ENCODE measurements at places on chromosomes 4 and X. TPM values are rescaled to one million over a fixed set of nuclear protein-coding genes. Genes with fewer than 3 reads are reported as not detected.

Gene NRK
- not detected for total RNA-seq

DNA sequence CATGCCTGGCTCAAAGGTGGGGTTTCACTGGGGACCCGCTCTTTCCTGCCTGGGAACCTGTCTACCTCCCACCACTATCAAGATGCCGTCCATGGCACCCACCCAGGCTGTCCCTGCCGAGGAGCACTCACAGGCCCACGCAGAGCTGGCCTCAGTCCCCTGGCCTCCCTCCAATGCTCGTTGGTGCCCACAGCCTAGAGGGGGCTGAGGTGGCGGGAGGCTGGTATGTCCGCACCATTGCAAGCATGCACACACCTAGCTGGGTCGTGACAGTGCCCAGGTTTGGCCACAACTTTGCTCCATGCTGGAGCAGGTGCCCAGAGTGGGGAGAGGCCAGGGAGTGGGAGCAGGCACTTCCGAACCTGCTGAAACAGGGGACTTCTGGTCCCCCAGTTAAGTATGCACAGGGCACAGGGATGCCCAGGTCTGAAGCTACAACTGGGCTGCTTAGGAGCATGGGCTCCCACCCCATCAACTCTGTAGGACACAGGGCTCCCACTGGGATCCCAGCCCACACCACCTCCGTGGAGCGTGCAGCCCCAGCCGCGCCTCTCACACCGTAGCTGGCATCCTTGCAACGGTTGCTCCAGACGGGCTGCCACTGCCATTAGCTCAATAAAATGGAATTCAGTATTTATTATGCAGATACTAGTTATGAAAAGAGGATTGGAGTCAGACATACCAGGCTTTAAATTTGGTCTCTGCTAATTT lies 1376.1 kb upstream of the TENM3 start:
- H3K27ac ChIP-seq = no peak overlapping the region
- no peak for DNase-seq
- H3K36me3 ChIP-seq = no peaks in the 10 kb centered on the region

Gene KLHL15
- 33.7 TPM for total RNA-seq

Gene CCDC149
- total RNA-seq = 0.25 TPM

DNA sequence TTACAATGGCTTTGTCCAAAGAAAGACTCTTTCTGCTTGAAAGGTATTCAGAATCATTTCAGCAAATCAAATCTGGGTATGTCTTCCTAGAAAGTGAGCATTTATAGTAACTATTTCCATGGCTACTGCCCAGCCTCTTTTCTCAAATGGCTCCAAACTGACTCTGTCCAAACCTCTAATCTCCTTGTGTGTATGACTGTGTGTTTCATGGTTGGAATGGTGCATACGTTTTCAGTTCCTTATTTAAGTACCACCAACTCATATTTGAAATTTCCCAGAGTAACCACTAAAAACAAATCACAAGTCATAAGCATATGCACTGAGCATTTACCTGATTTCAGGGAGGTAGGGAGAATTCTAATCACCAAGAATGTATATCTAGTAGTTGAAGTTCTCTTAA lies 106.0 kb downstream of the TMEM144 start:
- H3K4me3 ChIP-seq = no peak overlapping the region
- H3K4me1 ChIP-seq = no peaks in the 10 kb centered on the region
- H3K27me3 ChIP-seq = no peaks in the 10 kb centered on the region
- no peaks in the 10 kb centered on the region for H3K36me3 ChIP-seq

Gene PPBP
- 0.52 TPM for total RNA-seq

- no peaks in the 10 kb centered on the region for H3K36me3 ChIP-seq
- no peak overlapping the region for H3K4me3 ChIP-seq
- no peak overlapping the region for H3K27ac ChIP-seq
- H3K4me1 ChIP-seq = no peaks in the 10 kb centered on the region
- no peaks in the 10 kb centered on the region for H3K27me3 ChIP-seq
These were observed 27.4 kb upstream of the CCSER1 start for GRCh38 chr4:90099812-90100211.

GRCh38 chr4:139015948-139016471 lies 429 bp downstream of the NOCT start:
- DNase-seq = peak; percentile 23
- peaks cover 20% of the 10 kb centered on the region for H3K4me1 ChIP-seq
- no peaks in the 10 kb centered on the region for H3K27me3 ChIP-seq
- peak overlapping the region; percentile 50 for H3K27ac ChIP-seq

DNA sequence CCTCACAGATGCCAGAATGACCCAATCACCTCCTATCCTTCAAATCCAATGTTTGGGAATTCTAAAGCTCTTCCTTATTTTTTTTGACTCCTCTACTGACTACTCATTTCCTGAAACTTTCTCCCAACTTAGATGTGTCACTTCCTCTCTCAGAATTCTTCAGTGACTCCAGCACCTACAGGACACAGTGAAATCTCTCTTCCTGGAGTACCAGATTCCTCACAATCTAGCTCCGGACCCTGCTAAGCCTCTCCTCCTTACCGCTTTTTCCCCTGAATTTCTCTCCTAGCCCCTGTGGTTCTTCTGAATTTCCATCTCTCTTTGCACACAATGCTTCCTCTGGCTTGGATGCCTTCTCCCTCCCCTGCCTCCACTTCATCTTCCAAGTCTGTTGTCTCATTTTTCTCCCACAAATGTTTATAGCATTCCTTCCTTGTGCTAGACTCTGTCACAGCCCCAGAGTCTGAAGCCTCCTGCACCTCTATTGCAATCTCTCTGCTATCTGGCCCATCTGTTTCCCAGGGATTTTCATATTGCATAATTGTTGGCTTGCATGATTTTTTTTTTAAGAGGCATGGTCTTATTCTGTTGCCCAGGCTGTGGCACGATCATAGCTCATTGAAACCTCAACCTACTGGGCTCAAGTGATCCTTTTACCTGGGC lies 80.1 kb downstream of the ANAPC4 start:
- H3K27me3 ChIP-seq = no peaks in the 10 kb centered on the region
- no peak for DNase-seq
- no peak overlapping the region for H3K4me3 ChIP-seq
- no peaks in the 10 kb centered on the region for H3K36me3 ChIP-seq
- H3K27ac ChIP-seq = no peak overlapping the region

Gene TDO2
- total RNA-seq = not detected

GRCh38 chr4:139099366-139099982 lies 77.5 kb downstream of the ELF2 start:
- H3K27ac ChIP-seq = no peak overlapping the region
- no peaks in the 10 kb centered on the region for H3K4me1 ChIP-seq
- H3K4me3 ChIP-seq = no peak overlapping the region
- no peaks in the 10 kb centered on the region for H3K27me3 ChIP-seq
- H3K36me3 ChIP-seq = no peaks in the 10 kb centered on the region

DNA sequence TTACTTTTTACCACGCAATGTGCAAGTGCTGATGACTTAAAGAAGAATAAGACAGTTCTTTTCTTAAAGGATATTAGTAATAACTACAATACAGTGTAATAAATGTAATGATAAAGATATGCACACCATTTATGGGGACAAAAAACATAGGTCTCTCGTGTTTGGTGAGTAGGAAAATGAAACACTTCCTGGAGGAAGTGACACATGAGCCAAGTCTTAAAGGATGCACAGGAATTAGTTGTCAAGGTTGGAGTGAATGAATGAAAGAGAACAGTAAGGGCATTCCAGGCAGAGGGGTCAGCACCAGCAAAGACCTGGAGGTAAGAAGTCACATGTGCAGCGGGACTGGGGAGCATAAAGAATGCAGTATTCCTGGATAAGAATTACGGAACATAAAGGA lies 112.7 kb downstream of the SH3RF1 start:
- no peaks in the 10 kb centered on the region for H3K36me3 ChIP-seq
- no peak for DNase-seq
- no peak overlapping the region for H3K27ac ChIP-seq
- H3K4me1 ChIP-seq = no peaks in the 10 kb centered on the region
- H3K4me3 ChIP-seq = no peak overlapping the region

Gene LIMCH1
- not detected for total RNA-seq

DNA sequence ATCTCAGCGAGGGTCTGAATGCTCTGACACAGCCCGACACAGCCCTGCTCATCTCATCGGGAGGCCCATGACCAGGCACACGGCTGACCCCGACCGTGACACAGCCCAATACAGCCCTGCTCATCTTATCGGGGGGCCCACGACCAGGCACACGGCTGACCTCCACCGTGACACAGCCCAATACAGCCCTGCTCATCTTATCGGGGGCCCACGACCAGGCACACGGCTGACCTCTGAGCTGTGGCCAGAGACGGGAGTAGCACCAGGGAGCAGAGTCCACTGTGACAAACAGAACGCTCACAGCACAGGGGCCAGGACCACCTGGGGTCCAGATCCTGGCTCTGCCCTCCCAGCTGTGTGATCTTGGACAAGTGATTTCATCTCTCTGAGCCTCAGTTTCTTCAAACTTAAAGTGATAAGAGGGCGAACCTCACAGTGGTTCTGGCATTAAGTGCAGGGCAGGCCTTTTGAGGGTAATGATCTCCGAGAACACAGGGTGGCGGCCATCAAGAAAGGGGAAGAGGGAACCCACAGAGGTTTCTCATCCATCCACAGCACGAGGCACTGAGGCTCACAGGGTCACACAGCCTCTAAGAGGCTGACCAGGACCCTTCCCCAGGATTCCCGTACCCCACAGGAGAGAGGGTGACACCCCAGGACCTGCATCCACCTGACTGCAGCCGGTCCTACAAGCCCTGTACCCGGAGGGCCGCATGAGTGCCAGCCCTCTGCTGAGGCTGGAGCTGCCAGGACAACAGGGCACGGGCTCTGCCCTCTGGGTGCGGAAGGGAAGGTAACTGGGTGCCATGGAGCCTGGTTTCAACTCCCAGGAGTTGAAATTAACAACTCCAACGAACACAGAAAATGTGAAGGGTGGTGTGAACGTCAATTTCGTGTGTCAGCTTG lies 60.1 kb downstream of the WFS1 start:
- peaks cover 4% of the 10 kb centered on the region for H3K27me3 ChIP-seq
- no peak for DNase-seq
- H3K4me3 ChIP-seq = no peak overlapping the region
- H3K4me1 ChIP-seq = peaks cover 9% of the 10 kb centered on the region

GRCh38 chr4:86816501-86817273 lies 32.5 kb downstream of the SLC10A6 start:
- no peak overlapping the region for H3K27ac ChIP-seq
- H3K4me1 ChIP-seq = no peaks in the 10 kb centered on the region
- H3K36me3 ChIP-seq = no peaks in the 10 kb centered on the region
- no peak for DNase-seq
- H3K4me3 ChIP-seq = no peak overlapping the region

- H3K4me1 ChIP-seq = peaks cover 6% of the 10 kb centered on the region
- no peak overlapping the region for H3K4me3 ChIP-seq
- no peak for DNase-seq
- H3K36me3 ChIP-seq = no peaks in the 10 kb centered on the region
These were observed 6.6 kb downstream of the GUCY2F start for GRCh38 chrX:109475174-109475891.

GRCh38 chr4:52987392-52988056 lies 125.4 kb downstream of the RASL11B start:
- H3K4me1 ChIP-seq = no peaks in the 10 kb centered on the region
- DNase-seq = no peak
- H3K36me3 ChIP-seq = no peaks in the 10 kb centered on the region
- H3K27me3 ChIP-seq = no peaks in the 10 kb centered on the region
- H3K27ac ChIP-seq = no peak overlapping the region
- H3K4me3 ChIP-seq = no peak overlapping the region

DNA sequence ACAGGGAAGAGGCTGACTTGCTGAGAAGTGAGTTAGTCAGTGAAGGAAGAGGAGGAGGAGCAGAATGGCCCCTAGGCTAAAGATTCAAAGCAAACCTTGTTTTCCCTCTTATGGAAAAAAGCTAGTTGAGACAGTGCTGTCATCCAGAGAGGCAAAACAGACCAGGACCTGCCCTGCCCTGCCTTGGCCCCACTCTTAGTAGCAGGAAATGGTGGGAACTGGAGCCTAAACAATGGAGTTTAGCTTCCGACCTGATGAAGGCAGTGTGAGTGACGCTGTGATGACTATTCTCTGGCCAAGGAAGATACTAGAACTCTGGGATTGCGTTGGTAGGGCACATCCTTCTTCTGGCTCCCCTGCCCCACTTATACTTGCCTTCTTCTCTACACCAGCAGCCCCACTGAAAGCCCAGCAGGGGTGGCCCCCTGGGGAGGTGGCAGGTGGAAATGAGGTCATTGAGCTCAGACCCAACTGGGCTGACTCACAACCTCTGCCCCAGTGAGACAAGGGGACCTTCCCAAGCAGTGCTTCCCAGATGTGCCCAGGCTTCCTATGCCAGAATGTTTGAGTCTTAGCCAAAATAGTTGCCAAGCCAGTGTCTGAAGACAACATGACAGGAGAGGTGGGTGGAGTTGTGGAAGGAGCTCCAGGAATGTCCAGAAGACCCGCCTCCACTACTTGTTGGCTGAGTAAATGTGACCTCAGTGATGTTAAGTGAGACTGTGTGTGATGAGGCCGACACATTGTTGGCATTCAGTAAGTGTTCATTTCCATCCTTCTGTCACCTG lies 38.8 kb downstream of the MSN start:
- H3K4me1 ChIP-seq = peaks cover 69% of the 10 kb centered on the region
- H3K27me3 ChIP-seq = no peaks in the 10 kb centered on the region
- H3K36me3 ChIP-seq = peaks cover 38% of the 10 kb centered on the region
- no peak for DNase-seq
- H3K27ac ChIP-seq = peak overlapping the region; percentile 48
- H3K4me3 ChIP-seq = no peak overlapping the region

DNA sequence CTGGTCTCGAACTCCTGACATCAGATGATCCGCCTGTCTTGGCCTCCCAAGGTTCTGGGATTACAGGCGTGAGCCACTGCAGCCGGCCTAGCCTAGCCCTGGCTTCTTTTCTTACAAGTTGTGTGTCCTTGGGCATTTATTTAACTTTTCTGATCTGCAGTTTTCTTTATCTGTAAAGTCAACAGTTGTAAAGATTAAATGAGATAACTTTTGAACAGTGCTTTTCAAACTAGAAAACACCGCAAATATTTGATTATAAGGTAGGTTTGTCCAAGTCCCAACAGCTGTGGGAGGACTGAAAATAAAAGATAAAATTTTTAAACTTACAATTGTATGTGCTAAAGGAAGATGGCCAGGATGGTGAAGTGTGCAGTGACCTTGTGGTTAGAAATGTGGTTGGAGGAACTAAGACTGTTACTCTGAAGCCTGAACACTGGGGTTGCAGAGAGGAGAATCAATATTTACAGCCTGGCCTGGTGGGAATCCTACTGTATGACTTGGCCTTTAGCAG lies 44.8 kb downstream of the GSX2 start:
- no peak overlapping the region for H3K27ac ChIP-seq
- no peak for DNase-seq
- no peaks in the 10 kb centered on the region for H3K4me1 ChIP-seq

DNA sequence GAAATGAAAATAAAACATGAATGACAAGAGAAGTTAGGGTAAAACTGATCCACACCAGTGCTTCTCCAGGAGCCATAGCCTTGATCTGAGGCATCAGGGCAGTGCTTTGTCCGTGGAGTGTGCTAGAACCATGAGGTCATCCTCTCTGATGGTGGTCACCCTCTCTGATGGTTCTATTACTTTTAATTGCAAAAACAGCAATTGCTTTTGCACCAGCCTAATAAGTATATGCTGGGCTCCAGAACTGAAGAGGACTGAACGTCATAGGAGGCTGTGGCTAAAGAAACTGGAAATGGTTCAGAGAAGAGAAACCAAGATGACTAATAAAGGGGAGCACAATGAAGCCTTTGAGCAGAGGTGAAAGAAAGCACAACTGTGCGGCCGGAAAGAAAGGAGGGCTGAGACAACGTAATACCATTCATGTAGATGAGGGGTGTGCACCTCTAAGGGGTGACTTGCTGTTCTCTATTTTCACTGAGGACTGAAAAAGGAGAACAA lies 17.0 kb upstream of the TMEM154 start:
- H3K36me3 ChIP-seq = no peaks in the 10 kb centered on the region
- H3K27ac ChIP-seq = no peak overlapping the region
- no peak overlapping the region for H3K4me3 ChIP-seq
- no peaks in the 10 kb centered on the region for H3K27me3 ChIP-seq

All from CD4-positive, alpha-beta T cell (primary cell).